RPMI8226 (cell line): ENCODE measurements at places on chromosomes 13 and 19.

DNA sequence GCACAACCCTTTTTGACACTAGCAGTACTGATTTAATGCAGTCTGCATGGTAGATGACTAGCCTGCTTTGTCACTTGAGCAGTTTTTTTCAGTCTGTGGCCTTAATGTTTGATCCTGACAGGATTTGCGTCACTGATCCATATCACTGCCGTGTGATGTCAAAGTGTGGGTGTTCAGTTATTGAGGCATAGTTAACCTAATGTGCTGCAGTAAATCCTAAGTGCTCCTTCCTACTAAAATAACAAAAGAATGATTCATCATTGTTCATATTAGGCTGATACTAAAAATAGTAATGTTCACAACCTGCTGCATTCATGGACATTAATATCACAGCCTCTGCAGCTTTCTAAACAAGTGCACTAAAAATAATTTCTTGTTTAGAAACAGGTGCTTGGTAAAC is 121.9 kb upstream of the MLNR start:
- no peak for DNase-seq

GRCh38 chr19:2426611-2427428 is 566 bp downstream of the TIMM13 start:
- peak; percentile 71 for DNase-seq

GRCh38 chr13:112113348-112113747 is 46.4 kb downstream of the SOX1 start:
- no peak for DNase-seq

- DNase-seq = no peak
Measured at GRCh38 chr13:22662771-22663170, 518.0 kb upstream of the SGCG start.

GRCh38 chr19:11949201-11949600 is 15.6 kb upstream of the ZNF763 start:
- no peak for DNase-seq

GRCh38 chr13:113638806-113639205 is 19.2 kb downstream of the ATP4B start:
- no peak for DNase-seq

- DNase-seq = no peak
Measured at GRCh38 chr13:83298617-83299016, 583.7 kb downstream of the SLITRK1 start.

- DNase-seq = peak; percentile 38
Measured at GRCh38 chr13:25085125-25085742, 10.7 kb upstream of the PABPC3 start.

DNA sequence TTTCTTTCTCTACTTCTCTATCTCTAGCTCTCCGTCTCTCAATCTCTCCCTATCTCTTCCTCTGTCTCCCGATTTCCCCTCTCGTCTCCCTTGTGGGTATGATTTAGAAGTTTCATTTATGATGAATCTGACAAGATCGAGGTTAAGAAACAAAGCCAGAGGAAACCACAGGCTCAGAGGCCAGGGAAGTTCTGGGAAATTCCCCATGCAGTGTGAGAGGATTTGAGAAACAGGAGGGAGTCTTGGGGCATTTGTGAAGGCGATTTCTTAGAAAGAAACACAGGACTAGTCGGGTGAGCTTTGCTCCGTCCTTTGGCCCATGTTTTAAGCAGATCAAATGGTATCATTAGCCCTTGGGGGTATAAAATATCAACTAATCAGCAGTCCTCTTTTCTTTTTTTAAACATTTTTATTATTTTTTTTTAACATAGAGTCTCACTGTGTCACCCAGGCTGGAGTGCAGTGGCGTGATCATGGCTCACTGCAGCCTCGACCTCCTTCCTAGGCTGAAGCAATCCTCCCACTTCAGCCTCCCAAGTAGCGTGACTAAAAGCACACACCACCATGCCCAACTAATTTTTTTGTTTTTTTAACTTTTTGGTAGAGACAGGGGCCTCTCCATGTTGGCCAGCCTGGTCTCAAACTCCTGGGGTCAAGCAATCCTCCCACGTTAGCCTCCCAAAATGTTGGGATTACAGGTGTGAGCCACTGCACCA is 25.8 kb downstream of the TNFSF9 start:
- DNase-seq = no peak

DNA sequence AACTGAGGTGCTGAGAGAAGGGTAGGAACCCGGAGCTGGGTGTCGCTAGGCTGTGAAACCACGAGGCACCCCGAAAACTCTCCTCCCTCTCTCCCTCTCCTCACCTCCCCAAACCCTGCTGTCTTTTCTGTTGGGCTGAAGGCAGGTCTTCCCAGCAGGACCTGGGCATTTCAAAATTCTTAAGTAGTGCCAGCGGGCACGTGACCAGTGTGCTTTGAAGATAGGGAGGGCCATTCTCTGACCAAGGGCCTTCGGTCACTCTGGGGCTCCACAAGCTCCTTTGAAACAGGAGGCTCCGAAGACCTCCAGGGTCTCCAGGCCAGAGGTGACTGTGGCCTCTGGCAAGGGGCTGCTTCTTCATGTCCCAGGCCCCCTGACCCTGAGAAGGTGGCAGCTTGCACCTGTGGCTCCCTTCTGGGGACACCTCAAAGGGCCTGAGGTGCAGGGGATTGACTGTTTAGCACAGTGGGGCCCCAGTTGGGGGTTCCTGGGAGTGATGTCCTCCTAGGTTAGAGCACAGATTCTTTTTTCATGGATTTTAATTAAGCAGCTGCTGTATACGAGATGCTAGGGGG is 48.3 kb downstream of the DNM2 start:
- no peak for DNase-seq

DNA sequence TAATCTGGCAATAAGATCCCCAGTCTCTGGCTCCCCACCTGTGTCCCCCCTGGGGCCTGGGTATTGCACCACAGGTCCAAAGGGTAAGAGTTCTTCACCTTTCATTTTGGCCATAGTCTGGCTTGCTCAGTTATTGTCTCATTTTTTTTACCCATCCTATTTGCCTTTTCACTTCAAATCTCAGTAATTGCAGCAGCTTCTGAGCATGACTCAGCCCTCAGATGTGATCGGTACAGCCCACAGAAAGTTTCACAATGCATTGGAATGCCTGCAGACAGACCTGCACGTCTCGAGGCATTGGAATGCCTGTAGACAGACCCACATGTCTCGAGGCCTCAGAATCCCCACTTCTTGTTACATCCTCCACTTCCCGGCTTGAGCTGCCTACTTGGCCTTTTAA is 173.6 kb downstream of the NUFIP1 start:
- DNase-seq = no peak
